ENCODE measurements at places on chromosomes 11 and 22.

GRCh38 chr11:99513368-99513767 lies 492.6 kb downstream of the CNTN5 start:
- no peak for DNase-seq

DNA sequence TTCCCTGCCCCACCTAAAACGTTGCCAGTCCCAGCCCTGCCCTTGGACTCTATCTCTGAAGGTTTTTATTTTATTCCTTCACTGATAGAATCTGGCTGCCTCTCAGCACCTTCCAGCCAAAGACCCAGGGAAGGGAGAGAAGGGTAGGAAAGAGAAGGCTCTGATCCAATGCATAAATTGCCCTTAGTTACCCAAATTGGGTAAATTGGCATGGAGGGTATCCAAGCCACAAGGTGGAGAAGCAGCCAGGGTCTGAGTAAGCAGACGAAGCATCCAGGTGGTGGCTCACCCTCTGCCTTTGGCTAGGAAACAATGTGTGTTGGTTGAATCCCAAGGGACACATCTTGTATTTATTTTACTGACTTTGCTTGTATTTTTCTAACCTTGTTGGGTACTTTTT lies 89.0 kb downstream of the FEZ1 start:
- DNase-seq = no peak

GRCh38 chr11:35223371-35223796 lies 84.4 kb downstream of the CD44 start:
- DNase-seq = peak; percentile 67

DNA sequence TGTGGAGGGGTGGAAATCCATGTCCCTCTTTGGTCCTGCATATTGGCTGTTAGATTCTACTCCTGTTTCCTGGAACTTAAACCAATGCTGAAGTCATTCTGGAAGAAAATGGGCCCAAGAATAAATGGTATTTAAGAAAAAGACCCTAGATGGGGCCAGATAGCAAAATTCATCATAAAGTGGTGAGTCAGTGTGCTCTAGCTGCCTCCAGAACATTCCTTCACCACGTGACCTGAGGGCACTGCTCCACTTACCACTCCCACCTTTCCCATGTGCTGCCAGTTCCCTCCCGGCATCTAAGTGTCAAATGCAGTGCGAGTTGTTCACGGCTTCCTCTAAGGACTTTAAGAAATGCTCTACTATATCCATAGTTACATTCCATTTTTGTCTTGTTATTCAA lies 30.9 kb upstream of the NAP1L4 start:
- no peak for DNase-seq

DNA sequence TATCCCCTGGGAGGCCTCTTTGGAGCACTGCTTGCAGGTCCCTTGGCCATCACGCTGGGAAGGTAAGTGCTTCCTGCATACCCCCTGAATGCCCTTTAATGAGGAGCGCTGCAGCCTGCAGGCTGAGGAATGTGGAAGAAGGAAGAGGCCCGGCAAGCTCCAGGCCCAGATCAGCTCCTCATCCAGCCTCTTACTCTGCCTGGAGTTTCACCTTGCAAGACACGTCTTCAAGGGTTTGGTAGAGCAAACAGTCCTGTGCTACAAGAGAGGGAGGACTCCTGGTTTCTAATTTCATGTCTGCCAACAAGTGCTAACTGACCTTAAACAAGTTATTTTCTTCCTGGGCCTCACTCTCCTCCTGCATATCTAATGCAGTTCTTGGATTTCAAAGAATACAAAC lies 10.9 kb downstream of the SLC2A11 start:
- DNase-seq = no peak

DNA sequence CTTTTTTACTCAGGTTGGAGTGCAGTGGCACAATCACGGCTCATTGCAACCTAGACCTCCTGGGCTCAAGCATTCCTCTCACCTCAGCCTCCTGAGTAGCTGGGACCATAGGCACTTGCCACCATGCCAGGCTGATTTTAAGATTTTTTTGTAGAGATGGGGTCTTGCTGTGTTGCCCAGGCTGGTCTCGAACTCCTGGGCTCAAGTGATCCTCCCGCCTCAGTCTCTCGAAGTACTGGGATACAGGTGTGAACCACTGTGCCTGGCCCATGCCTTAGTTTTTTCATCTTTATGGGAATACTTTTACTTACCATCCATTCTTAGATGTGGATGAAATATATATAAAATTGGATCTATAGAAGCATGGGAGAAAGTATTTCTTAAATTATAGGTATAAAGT lies 5.2 kb downstream of the PACS1 start:
- DNase-seq = no peak

DNA sequence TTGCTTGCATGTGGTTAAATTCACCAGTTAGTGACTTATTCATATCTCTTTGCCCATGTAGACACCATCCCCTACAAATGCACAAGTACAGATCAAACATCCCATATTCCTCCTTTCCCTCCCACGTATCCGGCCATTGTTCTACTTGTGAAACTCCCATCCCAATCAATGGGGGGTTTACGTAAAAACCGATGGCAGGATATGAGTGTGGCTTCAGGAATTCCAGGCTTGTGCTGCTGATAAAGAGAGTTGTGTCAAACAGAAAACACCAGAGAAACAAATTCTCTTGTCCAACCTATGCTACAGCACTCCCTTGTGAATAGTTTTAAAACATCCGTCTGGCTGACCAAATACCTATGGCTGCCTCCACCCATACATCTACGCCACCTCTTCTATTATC lies 15.5 kb downstream of the FLI1 start:
- DNase-seq = no peak

GRCh38 chr11:82901165-82901921 lies at the start of gene DDIAS:
Gene DDIAS, plus strand, starts transcription at chr11:82901736. Its CDS starts 13,003 bp downstream, at chr11:82914739.
- peak; percentile 97 for DNase-seq

DNA sequence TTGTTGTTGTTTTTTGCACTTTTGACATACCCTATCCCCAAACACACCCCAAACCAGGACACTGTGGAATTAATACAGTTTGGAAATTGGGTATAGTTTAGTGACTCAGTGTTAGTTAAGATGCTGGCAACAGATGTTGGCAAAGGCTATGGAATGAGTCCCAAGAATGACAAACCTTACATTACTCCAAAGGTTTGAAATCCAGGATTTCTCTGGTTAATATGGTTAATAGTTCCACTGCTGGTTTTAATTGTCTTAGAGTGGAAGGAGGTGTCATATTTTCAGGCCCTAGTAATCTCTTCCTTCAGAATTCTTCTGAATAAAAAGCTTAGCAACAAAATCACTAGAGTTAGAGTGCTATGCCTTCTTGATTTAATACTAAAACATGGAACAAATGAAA lies 775 bp downstream of the LPXN start:
- no peak for DNase-seq

- no peak for DNase-seq
Measured at GRCh38 chr11:82303671-82304070, 430.0 kb downstream of the FAM181B start.

DNA sequence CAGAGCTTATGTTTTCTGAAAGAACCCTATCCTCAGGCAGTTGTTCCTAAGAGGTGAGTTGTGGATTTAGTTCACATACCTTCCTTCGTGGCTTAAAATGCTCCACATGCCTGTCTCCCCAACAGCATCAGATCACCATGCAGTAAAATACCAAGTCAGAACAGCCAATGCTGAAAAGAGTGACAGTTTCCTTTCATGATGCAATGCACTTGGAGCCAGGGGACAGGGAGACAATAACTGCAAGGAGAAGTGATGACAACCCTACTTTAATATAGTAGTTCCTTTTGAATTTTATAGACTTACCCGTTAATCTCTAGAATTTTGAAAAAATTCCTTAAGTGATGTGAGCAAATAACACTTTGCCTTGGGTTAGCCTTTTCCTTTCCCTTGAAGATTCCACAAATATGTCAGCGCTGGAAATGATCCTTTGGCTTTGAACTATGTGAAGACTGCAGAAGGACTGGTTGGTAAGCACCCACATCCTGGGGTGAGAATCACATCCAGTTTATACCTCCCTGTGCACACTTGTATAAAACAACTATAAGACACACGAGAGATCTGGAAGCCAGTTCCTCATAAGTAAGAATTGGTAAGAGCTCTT lies 71.2 kb downstream of the PIWIL4 start:
- no peak for DNase-seq

DNA sequence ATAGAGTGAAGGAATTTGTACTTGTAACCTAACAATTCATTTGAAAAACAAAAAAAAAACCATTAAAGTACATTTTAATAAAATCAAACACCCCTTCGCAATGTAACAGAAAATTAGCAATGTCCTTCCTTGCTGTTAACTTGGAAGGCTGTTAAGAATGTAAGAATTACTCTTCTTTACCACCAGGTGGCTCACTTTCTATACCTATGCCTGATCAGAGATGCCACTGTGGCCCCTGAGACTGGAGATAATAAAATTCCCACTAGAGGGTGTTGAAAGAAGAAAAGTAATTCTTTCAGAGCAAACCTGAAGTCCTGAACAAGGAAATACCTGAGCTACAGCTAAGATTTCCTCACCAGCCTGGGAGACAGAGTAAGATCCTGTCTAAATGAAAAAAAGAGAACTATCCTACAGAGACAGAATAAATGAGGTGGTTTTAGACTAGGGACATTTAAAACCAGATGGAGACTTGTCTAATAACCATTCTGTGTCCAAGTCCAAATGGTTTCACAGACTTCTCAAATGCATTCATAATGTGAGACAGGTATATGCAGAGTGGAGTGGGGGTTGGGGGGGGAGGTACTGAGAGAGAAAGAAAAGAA lies 1089.3 kb downstream of the FAM181B start:
- peak; percentile 17 for DNase-seq

GRCh38 chr11:106395716-106396349 lies 318.4 kb downstream of the AASDHPPT start:
- no peak for DNase-seq

GRCh38 chr11:6249770-6250555 lies 9.7 kb upstream of the CCKBR start:
- no peak for DNase-seq

GRCh38 chr22:41561335-41561734 lies 525 bp downstream of the CSDC2 start:
- DNase-seq = no peak

GRCh38 chr11:116044941-116045340 lies 540.7 kb upstream of the CADM1 start:
- DNase-seq = no peak

GRCh38 chr11:123798079-123798478 lies 8.1 kb downstream of the OR6M1 start:
- DNase-seq = no peak

DNA sequence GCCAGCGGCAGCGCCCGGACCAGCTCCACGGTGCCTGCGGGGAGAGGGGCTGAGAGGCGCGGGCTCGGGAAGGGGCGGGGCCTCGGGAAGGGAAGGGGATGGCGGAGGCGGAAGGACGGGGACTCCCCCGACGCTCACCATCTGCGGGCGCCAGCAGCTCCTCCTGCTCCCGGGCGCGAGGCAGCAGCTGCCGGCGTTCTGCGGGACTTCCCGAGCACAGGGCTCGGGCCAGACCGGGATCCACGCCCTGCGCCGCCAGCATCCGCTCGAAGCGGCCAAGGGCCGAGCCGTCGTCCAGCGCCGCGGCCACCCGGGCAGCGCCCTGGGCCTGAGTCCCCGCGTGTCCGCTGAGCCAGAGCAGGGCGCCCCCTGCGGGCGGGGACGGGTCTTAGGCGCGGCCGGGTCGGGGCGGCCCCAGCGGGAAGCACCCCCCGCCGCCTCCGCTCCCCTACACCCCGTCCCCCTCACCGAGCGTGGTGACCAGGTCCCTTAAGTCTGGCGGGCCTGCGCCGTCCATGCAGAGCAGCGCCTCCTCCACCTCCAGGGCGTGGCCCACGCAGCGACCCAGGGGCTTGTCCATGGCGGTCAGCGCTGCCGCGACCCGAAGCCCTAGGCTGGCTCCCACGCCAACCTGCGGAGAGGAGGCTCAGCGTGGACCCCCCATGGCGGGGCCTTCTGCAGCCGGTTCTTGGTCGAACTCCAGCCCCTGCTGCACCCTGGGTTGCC lies 873 bp upstream of the SCO2 start:
- peak; percentile 43 for DNase-seq

- no peak for DNase-seq
Measured at GRCh38 chr11:127061947-127062346, 61.4 kb upstream of the KIRREL3 start.

- DNase-seq = no peak
Measured at GRCh38 chr22:32312748-32313147, 44.9 kb upstream of the RFPL3 start.

DNA sequence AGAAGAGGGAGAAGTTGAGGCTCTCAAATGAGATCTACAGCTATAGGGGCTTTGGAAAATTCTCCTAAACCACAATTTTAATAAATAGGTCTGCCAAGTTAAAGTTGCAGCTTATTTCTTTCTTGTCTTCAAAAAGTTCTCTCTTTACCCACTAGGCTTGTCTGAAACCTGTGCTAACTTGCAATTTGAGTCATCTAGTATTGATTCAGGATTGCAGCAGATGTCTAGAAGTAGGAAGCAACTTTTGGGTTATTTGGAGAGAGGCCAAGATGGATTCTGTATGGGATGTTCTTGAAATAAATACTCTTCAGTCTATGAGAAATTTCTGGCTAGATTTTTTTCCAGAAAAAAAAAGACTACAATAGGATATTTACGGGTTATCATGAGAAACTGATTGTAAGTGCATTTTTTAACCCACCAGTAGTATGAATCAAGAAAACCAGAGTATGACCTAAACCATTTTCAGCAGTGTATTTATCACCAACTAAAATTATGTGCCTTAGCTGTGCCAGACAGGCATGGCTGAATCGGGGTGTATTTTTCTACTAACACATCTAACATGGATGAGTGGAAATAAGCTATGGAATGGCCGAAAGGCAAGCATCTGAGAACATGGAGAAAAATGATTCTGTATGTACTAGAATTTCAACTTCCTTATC lies 4.9 kb upstream of the RAB38 start:
- no peak for DNase-seq

GRCh38 chr11:60869451-60869825 lies 2.1 kb downstream of the ZP1 start:
- no peak for DNase-seq

DNA sequence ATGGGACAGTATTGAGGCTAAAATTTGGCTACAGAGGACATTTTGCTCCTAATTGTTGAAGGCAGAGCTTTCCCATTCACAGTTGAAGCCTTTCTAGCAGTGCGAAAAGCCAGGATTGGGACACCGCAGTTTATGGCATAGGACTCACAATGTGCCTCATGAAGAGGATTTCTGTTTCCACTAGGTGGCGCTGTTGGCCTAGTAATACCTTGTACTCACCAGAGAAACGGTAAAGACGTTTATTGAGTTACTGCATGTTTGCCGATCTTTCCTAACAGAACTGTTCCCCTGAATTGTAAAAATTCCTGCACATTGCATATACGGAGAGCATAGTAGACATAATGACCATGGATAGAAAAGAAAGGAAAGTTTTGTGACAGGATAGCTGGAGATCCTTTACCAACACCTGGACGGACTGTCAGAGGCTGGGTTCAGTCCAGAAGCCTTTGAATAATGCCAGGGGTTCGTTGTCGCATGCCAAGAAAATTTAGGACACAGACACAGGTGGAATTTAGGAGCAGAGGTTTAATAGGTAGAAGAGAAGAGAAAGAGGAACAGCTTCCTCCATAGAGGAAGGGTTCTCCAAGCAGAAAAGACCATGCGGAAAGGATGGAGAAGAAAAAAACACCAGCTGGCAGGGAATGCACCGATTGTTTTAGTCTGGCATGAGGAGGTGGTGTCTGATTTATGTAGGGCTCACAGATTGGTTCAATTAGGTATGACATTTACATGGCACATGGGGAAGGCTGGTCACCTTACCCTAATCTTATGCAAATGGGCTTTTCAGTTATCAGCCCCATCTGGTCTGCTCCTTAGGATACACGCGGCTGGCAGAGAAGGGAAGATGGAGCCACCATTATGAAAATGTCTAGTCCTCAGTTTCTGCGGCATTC lies 10.8 kb upstream of the OR51D1 start:
- peak; percentile 60 for DNase-seq
